ENCODE measurements at places on chromosomes 2 and 18. TPM values are rescaled to one million over a fixed set of nuclear protein-coding genes. Genes with fewer than 3 reads are reported as not detected.

DNA sequence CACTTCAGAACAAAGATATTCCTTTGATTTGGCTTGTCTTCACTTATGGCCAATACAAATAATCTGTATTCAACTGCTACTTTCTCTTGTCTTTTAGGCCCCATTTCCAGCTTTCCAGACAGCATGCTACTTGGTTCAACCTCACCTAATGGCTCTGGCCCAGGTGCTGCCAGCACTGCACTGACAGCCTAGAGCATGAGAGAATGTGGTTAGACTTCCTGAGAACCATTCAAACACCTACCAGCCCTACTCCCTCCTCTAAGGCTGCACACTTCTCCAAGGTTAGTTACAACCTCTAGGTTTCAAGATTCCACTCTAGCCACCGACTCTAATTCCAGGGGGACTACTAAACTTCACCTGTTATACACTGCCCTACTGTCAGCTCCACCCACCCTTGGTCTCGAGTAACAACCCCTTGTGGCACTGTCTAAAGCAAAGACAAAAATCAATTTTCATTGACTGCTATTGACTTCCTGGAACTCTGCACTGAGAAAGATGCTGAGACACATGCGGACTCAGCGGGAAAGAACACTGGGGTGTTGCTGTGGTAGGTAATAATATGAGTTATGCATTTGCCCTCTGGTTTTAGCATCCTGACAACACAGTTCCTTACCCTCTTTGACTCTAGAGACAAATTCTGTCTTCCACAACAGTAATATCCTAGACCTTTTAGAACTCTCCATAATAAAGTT lies 38.2 kb downstream of the PLEKHM3 start:
- DNase-seq, result no peak

DNA sequence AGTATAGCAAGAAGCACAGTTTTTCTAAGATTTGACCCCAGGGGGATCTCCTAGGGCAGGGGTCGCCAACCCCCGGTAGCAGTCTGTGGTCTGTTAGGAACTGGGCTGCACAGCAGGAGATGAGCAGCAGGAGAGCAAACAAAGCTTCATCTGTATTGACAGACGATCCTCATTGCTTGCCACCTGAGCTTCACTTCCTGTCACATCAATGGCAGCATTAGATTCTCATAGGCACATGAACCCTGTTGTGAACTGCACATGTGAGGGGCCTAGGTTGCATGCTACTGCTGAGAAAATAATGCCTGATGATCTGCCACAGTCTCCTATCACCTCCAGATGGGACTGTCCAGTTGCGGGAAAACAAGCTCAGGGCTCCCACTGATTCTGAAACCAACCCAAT lies 136.2 kb downstream of the RGPD3 start:
- no peak for DNase-seq

- no peak for DNase-seq
Measured at GRCh38 chr2:79715338-79715737, 202.5 kb downstream of the CTNNA2 start.

- DNase-seq, result no peak
Measured at GRCh38 chr18:11219571-11219970, 70.2 kb upstream of the PIEZO2 start.

- DNase-seq, result no peak
Measured at GRCh38 chr18:70493461-70493860, 204.6 kb downstream of the SOCS6 start.

DNA sequence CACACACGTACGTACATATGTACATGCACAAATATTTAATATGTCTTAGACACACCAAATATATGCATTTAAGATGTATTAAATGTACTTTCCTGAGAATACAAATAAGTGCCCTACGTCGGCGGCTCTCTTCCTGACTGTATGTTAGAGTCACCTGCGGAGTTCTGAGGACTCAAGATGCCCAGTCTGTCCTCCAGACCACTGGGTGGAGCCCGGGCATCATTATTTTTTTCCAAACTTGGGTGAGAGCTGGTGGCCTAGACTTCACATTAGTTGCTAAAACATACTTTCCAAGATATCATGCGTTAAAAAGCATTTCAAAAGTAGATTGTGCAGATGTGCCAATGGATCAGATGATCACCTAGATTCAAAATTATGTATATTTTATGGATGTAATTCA lies 2.9 kb downstream of the IL18R1 start:
- no peak for DNase-seq

- DNase-seq, result peak; percentile 48
Measured at GRCh38 chr2:150211164-150211631, 276.3 kb downstream of the RND3 start.

Gene LRATD1
- 16.0 TPM for polyA plus RNA-seq

Gene BOLL
- not detected for polyA plus RNA-seq

Gene MEP1B
- polyA plus RNA-seq, result 0.46 TPM
